Glutamatergic neuron (in vitro differentiated cells): ENCODE measurements at places on chromosomes 7 and 10. TPM values are rescaled to one million over a fixed set of nuclear protein-coding genes. Genes with fewer than 3 reads are reported as not detected.

The RAB19 gene
- total RNA-seq, result not detected

The HMX2 gene
- total RNA-seq, result not detected

The EPHA1 gene
- total RNA-seq, result 4.7 TPM

The ATP6V1F gene
- total RNA-seq, result 133 TPM

The DHTKD1 gene
- 39.6 TPM for total RNA-seq

The BTBD16 gene
- total RNA-seq, result 0.98 TPM

The PNLIP gene
- total RNA-seq, result not detected

The MYL7 gene
- total RNA-seq, result 7.6 TPM

The SEMA4G gene
- total RNA-seq, result 46.9 TPM

The LRRC18 gene
- total RNA-seq, result not detected

The PKD1L1 gene
- 0.17 TPM for total RNA-seq

The OPN1SW gene
- total RNA-seq, result not detected

The FBXL15 gene
- total RNA-seq, result 23.4 TPM

The CPN1 gene
- total RNA-seq, result not detected

The GLCCI1 gene
- total RNA-seq, result 30.7 TPM

The LIPJ gene
- 0.22 TPM for total RNA-seq

The KLF14 gene
- total RNA-seq, result not detected

The MBL2 gene
- not detected for total RNA-seq

The EBF3 gene
- total RNA-seq, result 544 TPM

The PDK4 gene
- total RNA-seq, result not detected

The TRPV5 gene
- total RNA-seq, result 0.15 TPM

The TMEM176B gene
- total RNA-seq, result 0.44 TPM

The HOXA7 gene
- total RNA-seq, result not detected

The MGMT gene
- 15.9 TPM for total RNA-seq
